ENCODE measurements at places on chromosomes 3 and 15.

GRCh38 chr3:122857019-122857418 is 62.1 kb downstream of the SLC49A4 start:
- DNase-seq = peak; percentile 15

GRCh38 chr3:55481744-55482495 is 5.2 kb downstream of the WNT5A start:
- DNase-seq = no peak

- no peak for DNase-seq
Measured at GRCh38 chr15:38829086-38829485, 264.5 kb upstream of the RASGRP1 start.

DNA sequence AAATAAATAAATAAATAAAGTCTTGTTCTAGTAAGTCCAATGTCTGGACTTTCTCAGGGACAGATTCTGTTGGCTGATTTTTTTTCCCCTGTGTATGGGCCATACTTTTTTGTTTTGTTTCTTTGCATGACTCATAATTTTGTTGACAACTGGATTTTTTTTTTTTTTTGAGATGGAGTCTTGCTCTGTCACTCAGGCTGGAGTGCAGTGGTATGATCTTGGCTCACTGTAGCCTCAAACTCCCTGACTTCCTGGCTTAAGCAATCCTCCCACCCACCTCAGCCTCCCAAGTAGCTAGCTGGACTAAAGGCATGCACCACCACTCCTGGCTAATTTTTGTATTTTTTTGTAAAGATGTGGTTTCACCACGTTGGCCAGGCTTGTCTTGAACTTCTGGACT is 38.9 kb downstream of the TICRR start:
- DNase-seq = no peak

- DNase-seq = no peak
Measured at GRCh38 chr15:71808311-71809020, 1.9 kb upstream of the NR2E3 start.

GRCh38 chr3:195172039-195172684 is 98.8 kb downstream of the XXYLT1 start:
- DNase-seq = no peak

DNA sequence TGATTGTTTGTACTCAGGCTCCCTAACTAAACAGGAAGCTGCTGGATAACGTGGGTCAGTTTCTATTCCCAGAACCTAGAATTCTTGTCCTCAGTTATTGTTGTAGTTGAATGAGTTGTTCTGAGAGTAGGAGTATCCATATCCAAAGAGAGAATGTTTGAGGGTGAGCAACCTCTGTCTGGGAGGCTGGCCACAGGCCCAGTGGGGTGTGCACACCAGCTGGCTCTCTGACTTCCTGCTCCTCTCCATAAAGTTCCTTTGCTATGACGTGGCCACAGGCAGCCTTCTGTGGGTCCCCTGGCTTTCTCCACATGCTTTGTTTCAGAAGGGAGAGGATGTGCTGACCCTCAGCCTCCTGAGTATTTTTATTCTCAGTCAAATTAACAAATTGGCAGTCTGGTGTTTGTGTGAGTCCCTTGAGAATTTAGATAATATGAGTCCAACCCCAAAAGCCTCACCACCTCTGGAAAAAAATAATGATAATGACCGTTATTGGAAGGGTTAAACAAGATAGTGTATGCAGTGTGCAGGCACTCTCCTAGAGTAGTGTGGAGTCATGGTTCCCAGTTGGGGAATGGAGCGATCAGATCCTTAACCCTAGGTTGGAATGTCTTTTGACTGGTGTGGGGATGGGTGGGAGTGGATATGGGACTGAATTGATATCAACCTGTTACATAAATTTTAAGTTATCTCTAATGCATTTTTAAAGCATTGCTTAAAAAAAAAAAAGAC is 47.6 kb upstream of the MED12L start:
- DNase-seq = no peak

DNA sequence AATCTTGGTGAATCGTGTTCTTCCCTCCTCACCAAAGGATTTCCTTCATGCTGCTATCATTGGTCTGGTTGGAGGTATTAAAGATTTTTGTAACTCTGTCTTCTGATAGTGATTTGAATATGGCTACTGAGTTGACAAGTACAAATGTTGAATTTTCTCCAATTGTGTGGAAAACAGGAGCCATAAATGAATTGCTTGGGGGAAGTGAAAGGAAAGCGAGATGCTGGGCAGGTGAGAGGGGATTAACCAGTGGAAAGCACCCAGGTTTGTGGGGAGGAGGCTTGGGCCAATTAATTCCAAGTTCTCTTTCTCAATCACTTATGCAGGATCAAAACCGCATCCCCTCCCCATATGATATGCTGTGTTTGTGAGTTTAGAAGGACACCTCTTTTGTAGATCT is 372.5 kb downstream of the IL20RB start:
- DNase-seq = no peak

DNA sequence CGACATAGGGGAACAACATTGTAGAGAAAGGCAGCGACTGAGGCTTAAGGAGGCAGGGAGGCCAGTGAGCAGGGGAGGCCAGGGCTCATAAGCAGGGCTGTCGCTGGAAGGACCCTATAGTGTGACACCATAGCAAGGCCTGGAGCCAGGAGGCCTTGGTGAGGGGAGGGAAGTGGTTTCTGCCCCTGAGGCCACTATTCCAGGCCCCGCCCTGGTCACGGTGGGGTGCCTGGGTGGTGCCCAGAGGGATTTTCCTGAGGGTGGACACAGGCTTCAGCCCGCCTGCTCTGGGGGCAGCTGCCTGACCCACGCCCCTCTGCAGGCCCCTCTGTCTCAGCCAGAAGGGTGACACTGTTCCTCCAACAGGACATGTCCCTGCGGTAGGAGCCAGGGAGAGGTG is 147.8 kb upstream of the IQSEC1 start:
- DNase-seq = no peak

- DNase-seq = no peak
Measured at GRCh38 chr3:64174328-64174727, 50.9 kb downstream of the PRICKLE2 start.

GRCh38 chr3:101195951-101196713 is 124.2 kb downstream of the IMPG2 start:
- DNase-seq = peak; percentile 11

GRCh38 chr3:76212679-76213078 is 427.3 kb upstream of the ZNF717 start:
- no peak for DNase-seq

DNA sequence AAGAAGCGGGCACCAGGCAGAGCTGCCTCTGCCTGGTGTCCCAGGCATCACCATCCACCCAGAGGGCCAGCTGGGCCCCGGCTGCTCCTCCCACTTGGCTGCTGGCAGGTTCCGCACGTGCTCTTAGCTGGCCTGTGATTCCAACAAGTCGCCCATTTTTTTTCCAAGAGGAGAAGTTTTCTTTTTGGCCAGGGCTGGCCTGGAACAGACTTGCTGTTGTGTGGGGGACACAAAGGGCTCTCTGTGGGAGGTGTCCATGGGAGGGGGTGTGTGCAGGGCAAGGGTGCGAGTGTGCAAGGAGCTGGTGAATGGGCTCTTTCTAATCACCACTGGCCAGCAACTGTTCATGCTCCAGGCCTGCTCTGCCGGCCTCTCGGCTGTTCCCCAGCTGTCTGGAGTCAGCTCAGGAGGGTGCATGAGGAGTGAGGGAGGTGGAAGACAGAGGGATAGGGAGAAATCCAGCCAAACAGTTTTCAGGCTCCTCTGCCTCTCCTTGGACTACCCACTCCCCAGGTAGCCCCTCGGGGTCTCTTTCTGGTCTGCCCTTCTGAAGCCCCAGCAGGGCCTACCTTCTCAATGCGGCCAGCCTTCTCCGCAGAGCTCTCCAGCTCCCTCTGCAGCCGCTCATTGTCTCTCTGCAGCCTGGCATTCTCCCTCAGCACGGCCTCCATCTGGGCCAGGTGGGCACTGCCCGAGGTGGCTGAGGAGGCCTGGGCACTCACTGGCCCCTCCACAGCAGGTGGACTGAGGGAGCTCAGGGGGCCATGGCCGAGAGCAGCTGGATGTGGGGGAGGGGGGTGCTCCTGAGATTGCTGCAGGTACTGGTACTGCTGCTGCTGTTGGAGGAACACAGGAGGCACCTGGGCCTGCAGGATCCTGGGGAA is 7.1 kb downstream of the AMOTL2 start:
- no peak for DNase-seq

- DNase-seq = no peak
Measured at GRCh38 chr3:10946526-10946925, 46.0 kb upstream of the SLC6A1 start.

DNA sequence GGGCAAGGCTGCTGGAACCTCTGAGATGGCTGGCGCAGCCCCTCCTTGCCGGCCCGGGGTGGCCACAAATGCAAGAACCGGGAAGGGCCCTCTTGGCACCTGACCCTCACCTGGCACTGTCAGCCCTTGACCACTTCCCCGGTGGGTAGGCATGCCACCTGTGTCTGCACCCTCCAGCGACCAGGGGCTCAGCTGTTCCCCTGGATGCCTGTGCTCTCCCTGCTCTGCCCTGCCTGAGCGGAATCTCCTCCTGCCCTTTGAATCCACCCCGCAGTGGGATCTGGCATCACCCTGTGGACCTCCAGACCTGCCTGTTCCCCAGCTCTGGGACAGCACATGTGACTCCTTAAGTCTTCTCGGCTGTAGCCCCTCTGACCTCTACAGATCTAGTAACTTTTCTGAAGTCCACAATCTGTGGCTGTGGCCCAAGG is 26.1 kb upstream of the FGD5 start:
- DNase-seq = no peak

DNA sequence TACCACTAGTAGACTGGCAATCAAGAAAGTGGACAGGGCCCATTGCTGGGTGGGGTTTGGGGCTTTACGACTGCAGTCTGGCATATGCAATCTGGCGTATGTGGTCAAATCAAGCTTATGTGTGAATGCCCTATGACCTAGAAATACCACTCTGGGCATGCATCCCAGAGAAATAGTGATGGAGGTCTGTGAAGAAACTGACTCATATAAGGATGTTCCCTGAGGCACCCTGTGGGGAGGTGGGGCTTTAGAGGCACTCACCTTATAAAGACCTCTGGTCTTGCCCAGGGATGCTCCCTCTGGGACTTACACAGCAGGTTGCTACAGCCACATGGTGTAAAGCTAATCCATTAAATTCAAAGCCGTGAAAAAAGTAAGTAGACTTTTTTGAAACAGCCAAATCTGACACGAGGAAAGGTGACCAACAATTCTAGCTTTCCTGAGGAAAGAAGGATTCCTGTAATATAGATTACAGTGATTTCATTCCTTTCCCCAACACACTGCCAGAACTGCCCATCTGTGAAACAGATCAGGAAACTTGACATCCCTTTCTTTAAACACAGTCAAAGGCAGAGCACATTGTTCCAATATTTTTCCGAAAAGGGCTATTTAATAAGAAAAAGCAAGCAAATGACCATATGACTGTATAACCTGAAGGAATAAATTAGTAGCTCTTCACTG is 13.6 kb downstream of the RARRES1 start:
- no peak for DNase-seq

DNA sequence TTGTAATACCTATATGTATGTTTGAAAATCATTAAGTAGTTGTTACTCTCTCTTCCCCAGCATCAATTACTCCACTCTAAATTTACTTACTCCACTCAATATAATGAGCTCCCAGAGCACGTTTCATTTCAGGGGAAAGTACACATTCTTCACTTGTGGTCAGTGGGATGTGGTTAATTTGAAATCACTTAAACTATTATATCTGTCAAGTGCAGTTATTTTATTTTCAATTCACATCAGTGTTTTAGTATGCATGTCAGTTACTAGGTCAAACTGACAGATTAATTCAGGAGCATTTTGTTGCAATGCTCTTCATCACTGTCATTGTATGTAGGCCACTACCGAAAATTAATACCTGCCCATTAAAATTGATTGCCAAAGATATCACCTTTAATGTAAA is 376.1 kb downstream of the ZIC4 start:
- no peak for DNase-seq

- DNase-seq = no peak
Measured at GRCh38 chr3:70811880-70812279, 499.4 kb upstream of the MDFIC2 start.

- no peak for DNase-seq
Measured at GRCh38 chr3:44903314-44903713, 28.9 kb downstream of the TGM4 start.

- DNase-seq = no peak
Measured at GRCh38 chr15:93110502-93111040, 21.6 kb upstream of the RGMA start.

DNA sequence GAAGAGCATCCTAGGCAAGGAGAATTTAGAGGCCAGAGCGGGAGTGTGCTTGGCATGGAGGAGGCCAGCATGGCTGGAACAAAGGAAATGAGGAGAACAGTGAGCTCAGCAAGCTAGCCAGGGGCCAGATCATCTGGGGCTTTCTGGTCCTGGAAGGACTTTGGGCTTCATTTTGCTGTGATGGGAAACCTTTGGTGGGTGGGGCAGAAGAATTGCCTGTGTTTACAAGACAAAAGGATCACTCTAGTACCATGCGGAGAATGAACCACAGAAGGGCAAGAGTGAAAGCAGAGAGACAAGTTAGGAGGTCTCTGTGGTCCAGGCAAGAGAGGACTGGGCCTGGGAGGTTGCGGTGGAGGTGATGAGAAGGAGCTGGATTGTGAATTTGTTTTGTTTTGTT is 61.6 kb upstream of the FOXP1 start:
- DNase-seq = no peak

GRCh38 chr3:84536916-84537315 is 421.9 kb upstream of the CADM2 start:
- DNase-seq = no peak

GRCh38 chr3:155984791-155985417 is 114.5 kb downstream of the GMPS start:
- DNase-seq = no peak

DNA sequence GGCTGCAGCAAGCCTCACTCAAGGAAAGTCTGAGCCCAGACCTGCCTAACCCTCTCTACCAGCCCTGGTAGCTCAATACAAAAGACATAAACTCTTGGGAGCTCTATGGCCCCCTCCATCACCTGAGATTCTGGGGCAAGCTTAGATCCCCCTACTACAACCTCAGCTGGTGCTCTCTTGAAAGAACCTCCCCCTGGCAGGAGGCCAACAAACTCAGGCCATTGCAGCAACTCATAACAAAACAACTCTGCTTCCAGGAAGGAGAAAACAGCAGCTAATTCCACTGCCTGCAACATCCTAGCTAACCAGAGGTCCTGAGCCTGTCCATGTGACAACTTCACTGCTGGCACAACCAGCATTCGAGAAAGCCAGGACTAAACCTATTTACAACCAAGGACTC is 169.2 kb downstream of the ROBO1 start:
- no peak for DNase-seq

- no peak for DNase-seq
Measured at GRCh38 chr3:52763466-52763865, 7.3 kb downstream of the NEK4 start.

DNA sequence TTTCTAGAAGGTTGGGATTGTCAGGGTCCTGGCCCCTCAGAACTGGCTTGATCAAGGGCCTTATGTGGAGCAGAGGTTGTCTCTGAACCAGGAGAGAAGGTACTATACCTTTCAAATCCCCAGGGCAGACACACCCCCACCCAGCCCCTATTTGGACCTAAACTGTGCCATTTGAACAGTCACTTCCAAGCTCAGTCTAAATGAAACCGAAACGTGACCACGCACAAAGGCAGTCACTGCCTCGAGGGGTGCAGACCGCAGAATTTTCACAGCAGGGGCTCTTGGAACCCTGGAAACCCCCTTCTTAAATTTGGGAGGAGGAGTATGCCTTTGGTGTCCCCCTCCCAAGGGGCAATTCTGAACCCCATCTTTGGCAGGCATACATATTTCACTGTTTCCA is 53.7 kb downstream of the GRIP2 start:
- no peak for DNase-seq

GRCh38 chr15:20646529-20647142 is 105.0 kb upstream of the GOLGA6L6 start:
- no peak for DNase-seq

- no peak for DNase-seq
Measured at GRCh38 chr15:56737791-56738190, 4.5 kb upstream of the ZNF280D start.

GRCh38 chr3:76307556-76307955 is 522.2 kb upstream of the ZNF717 start:
- DNase-seq = no peak
